ENCODE measurements at places on chromosomes 3 and 15.

- DNase-seq, result no peak
Observed at GRCh38 chr3:192916371-192917027, 1.2 kb downstream of the MB21D2 start.

- DNase-seq, result no peak
Observed at GRCh38 chr15:39273717-39274411, 307.0 kb upstream of the THBS1 start.

- DNase-seq, result no peak
Observed at GRCh38 chr15:89157918-89158564, 63.3 kb downstream of the RLBP1 start.

- no peak for DNase-seq
Observed at GRCh38 chr3:4498446-4498845, 5.3 kb downstream of the ITPR1 start.

DNA sequence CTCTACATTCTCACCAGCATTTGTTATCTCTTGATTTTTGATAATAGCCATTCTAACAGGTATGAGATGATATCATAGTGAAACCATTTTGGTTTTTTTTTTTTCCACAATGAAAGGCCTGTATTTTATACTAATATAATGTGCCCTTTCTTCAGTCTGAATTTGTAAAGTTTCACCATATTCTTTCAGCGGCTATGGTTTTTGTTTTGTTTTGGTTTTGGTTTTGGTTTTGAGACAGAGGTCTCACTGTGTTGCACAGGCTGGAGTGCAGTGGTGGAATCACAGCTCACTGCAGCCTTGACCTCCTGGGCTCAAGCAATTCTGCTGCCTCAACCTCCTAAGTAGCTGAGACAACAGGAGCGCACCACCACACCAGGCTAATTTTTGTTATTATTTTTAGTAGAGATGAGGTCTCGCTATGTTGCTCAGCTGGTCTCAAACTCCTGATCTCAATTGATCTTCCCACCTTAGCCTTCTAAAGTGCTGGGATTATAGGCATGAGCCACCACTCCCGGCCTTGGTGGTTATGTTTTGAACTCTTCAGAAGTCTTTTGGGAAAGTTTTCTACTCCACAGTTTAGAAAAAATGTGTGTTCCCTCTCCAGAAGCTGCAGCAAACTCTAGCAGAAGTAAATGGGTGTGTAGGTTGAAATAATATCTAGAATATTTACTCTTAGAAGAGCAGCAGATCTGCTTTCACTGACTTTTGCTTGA is 110.2 kb upstream of the UMPS start:
- no peak for DNase-seq

DNA sequence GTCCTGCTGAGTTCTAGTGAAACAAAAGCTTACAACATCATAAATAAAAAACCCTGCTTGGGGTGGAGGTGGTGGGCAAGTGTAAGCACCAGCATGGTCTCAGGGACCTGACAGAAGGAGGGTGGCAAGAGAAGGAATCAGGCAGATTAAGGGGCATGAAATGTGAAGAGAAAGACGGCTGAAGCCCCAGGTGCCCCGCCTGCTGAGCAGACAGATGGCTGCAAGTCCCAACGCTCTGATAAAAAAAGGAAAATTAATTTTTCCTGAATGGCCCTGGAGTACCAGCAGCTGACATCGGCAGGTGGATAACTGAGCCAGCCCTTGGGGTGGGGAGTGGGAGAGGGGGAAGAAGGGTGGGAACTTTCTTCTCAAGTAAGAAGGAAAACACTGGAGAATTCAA is 137.9 kb downstream of the XXYLT1 start:
- DNase-seq, result no peak

GRCh38 chr15:56342653-56343052 is 22.6 kb upstream of the TEX9 start:
- no peak for DNase-seq

GRCh38 chr3:18745472-18745871 is 320.3 kb upstream of the SATB1 start:
- DNase-seq, result no peak

- no peak for DNase-seq
Observed at GRCh38 chr15:70227147-70227546, 129.4 kb upstream of the TLE3 start.

- DNase-seq, result no peak
Observed at GRCh38 chr15:47338771-47339170, 378.5 kb upstream of the SEMA6D start.

Data from GM12864 (cell line).